HepG2 (cell line): ENCODE measurements at places on chromosomes 4 and X. TPM values are rescaled to one million over a fixed set of nuclear protein-coding genes. Genes with fewer than 3 reads are reported as not detected.

DNA sequence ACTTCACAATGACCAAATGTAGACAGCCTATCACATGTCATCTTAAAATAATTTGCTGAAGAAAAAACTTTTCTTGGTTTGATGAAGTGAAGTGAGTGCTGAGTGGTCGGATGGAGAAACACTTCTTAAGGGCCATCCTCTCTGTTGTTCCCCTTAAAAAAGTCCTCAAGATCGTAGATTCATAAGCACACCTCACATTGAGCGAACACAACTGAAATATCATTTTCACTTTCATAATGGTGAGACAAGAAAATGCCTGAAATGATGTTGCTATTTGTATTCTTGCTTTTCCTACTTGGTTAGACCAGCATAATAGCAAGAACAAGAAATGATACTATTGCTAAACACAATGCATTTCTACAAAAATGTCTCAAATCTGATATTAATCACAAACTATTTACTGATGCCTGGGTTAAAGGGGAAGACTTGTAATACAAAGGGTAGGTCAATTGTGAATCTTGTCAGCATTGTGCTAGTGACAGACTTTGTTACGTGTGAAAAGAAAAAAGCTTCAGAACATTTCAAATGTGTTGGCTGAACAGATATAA is 305.6 kb upstream of the NR3C2 start:
- no peak overlapping the region for H3K4me3 ChIP-seq
- H3K4me1 ChIP-seq: no peaks in the 10 kb centered on the region
- no peaks in the 10 kb centered on the region for H3K27me3 ChIP-seq
- H3K36me3 ChIP-seq: no peaks in the 10 kb centered on the region
- DNase-seq: no peak

GRCh38 chr4:148126825-148127224 is 315.4 kb downstream of the NR3C2 start:
- H3K4me1 ChIP-seq: no peaks in the 10 kb centered on the region
- H3K27ac ChIP-seq: no peak overlapping the region
- H3K27me3 ChIP-seq: no peaks in the 10 kb centered on the region
- H3K4me3 ChIP-seq: no peak overlapping the region
- no peaks in the 10 kb centered on the region for H3K36me3 ChIP-seq

DNA sequence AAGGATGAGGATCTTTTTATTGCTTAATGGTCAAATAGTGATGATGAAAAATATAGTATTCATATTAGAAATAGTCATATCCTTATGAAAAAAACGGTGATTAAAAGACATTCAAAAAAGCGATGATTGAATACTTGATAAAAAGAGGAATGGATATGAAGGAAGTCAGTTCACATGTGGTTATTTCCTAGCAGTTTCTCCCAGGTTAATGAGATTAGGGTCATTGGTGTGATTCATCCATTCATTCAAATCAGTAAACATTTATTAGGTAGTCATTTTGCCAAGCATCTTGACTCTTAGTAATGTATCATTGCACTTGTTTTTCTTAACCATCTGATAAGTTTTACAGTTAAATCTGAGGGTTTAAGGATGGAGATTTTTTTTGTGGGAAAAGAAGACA is 294.1 kb downstream of the ARHGAP24 start:
- H3K4me3 ChIP-seq: no peak overlapping the region
- DNase-seq: no peak
- H3K36me3 ChIP-seq: no peaks in the 10 kb centered on the region
- H3K4me1 ChIP-seq: no peaks in the 10 kb centered on the region
- H3K27me3 ChIP-seq: no peaks in the 10 kb centered on the region; the same call in 1 of the 2 replicates

GRCh38 chr4:186812592-186812991 is 88.9 kb upstream of the FAT1 start:
- H3K4me1 ChIP-seq: peaks cover 30% of the 10 kb centered on the region
- H3K27ac ChIP-seq: no peak overlapping the region
- H3K36me3 ChIP-seq: no peaks in the 10 kb centered on the region
- DNase-seq: no peak
- H3K27me3 ChIP-seq: no peaks in the 10 kb centered on the region

DNA sequence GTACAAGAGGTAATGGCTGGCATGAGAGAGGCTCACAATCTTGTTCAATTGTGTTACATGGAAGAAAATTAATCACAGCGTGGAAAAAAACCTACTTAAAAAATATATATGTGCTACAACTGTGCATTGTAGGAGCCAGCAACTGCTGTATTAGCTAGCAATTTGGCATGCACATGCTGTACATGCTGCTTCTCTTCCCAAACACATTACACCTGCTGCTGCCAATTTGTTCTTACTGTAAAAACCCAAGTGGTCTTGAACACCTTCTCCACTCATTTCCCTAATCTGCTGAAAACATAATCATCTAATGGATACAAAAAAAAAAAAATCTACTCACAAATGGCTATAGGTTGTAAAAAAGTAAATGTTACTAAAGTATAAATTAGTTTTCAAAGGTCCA is 264.2 kb downstream of the INPP4B start:
- no peak for DNase-seq
- H3K4me1 ChIP-seq: no peaks in the 10 kb centered on the region
- H3K27ac ChIP-seq: no peak overlapping the region
- no peaks in the 10 kb centered on the region for H3K27me3 ChIP-seq
- no peaks in the 10 kb centered on the region for H3K36me3 ChIP-seq
- no peak overlapping the region for H3K4me3 ChIP-seq

- H3K27me3 ChIP-seq: no peaks in the 10 kb centered on the region
- no peaks in the 10 kb centered on the region for H3K4me1 ChIP-seq
- H3K4me3 ChIP-seq: no peak overlapping the region
- H3K36me3 ChIP-seq: no peaks in the 10 kb centered on the region
- DNase-seq: no peak
These were observed 100.1 kb downstream of the SMARCA1 start for GRCh38 chrX:129423191-129423590.

- no peaks in the 10 kb centered on the region for H3K27me3 ChIP-seq
- H3K27ac ChIP-seq: no peak overlapping the region
- no peaks in the 10 kb centered on the region for H3K36me3 ChIP-seq
- H3K4me1 ChIP-seq: no peaks in the 10 kb centered on the region
These were observed 810.3 kb downstream of the IL1RAPL1 start for GRCh38 chrX:29397506-29397905.

- H3K4me1 ChIP-seq: no peaks in the 10 kb centered on the region
- no peak overlapping the region for H3K27ac ChIP-seq
- peaks cover 4% of the 10 kb centered on the region for H3K36me3 ChIP-seq
- H3K27me3 ChIP-seq: no peaks in the 10 kb centered on the region
These were observed 84.3 kb upstream of the PRSS48 start for GRCh38 chr4:151192556-151193235.

GRCh38 chr4:169436734-169437133 is 166.0 kb upstream of the SH3RF1 start:
- H3K4me3 ChIP-seq: no peak overlapping the region
- H3K27ac ChIP-seq: no peak overlapping the region
- no peaks in the 10 kb centered on the region for H3K36me3 ChIP-seq
- DNase-seq: no peak

DNA sequence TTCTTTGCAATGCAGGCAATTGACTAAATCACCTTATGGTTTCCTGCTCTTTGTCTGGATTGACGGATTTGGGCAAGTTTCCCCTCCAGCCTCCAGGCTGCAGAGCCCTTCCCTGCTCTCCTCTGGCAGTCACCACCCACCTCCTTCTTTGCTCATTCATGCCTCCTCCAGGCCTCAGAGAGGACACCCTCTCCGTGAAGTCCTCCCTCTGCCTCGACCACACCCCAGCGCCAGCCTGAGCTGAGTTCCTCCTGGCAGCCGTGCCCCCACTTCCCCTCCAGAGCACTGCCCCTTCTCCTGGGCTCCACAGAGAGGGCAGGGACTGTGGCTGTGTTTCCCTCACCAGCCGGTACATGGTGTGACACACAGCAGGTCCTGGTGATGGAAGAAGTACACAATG is 53.7 kb downstream of the DCTD start:
- no peak overlapping the region for H3K4me3 ChIP-seq
- DNase-seq: no peak
- H3K36me3 ChIP-seq: no peaks in the 10 kb centered on the region
- no peak overlapping the region for H3K27ac ChIP-seq

DNA sequence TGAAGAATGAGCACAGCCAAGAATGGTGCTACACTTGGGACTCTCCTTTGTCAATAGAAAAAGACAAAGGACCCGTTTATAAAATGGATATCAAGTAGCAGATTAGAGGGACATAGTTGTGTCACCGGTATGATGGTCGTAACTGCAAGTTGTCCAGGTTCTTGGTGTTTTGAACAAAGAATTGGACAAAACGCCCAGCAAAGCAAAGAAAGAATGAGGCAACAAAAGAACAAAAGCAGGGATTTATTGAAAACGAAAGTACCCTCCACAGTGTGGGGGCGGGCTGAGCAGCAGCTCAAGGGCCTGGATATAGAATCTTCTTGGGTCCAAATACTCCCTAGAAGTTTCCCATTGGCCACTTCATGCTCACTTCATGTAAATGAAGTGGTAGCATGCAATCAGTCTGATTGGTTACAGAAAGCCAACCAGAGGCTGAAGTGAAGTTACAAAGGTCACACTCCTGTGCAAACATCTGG is 54.7 kb downstream of the SHROOM3 start:
- no peak for DNase-seq
- no peak overlapping the region for H3K27ac ChIP-seq
- no peaks in the 10 kb centered on the region for H3K4me1 ChIP-seq
- no peaks in the 10 kb centered on the region for H3K36me3 ChIP-seq
- H3K4me3 ChIP-seq: no peak overlapping the region
- no peaks in the 10 kb centered on the region for H3K27me3 ChIP-seq

- H3K4me3 ChIP-seq: no peak overlapping the region
- no peaks in the 10 kb centered on the region for H3K27me3 ChIP-seq
- no peaks in the 10 kb centered on the region for H3K4me1 ChIP-seq
- no peak for DNase-seq
- no peaks in the 10 kb centered on the region for H3K36me3 ChIP-seq
These were observed 124.0 kb upstream of the STIM2 start for GRCh38 chr4:26736621-26737020.

DNA sequence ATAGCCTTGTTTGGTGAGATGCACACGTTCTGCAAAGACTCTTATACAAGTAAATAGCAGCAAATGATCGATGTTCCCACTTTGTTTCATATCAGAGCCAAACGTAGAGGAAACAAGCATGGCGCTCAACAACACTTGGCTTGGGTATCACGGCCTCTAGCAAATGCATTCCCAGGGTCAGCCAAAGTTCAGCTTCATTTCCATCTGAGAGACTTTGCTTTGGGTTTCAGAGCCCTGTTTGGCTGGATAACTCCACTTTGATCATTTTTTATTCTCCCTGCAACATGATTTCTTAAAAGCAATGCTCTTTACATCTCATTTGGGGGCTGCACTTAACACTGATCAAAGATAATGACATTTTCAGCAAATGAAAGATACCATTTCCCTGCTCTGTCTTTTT is 199.2 kb upstream of the FAM9B start:
- no peaks in the 10 kb centered on the region for H3K36me3 ChIP-seq
- no peaks in the 10 kb centered on the region for H3K4me1 ChIP-seq
- H3K27me3 ChIP-seq: no peaks in the 10 kb centered on the region
- no peak overlapping the region for H3K27ac ChIP-seq

Gene ZMAT1
- total RNA-seq: 0.02 TPM in 1 of 2 replicates, not detected in the other

Gene KIF4A
- total RNA-seq: 28.2 and 42.2 TPM in 2 replicates

Gene ITM2A
- total RNA-seq: not detected in 2 replicates

Gene USP17L10
- not detected in 2 replicates for total RNA-seq

Gene VCX2
- not detected in 2 replicates for total RNA-seq

Gene HELQ
- total RNA-seq: 10.2 and 10.8 TPM in 2 replicates

Gene SLC49A3
- total RNA-seq: 0.07 TPM in 1 of 2 replicates, not detected in the other

Gene TMLHE
- total RNA-seq: 12.5 and 16.8 TPM in 2 replicates

Gene PIR
- total RNA-seq: 38.0 and 53.3 TPM in 2 replicates
